ENCODE measurements at places on chromosomes 4 and X.

GRCh38 chrX:66163447-66163846 is 600 bp upstream of the HEPH start:
- DNase-seq: no peak

- DNase-seq: no peak
Observed at GRCh38 chrX:37765507-37765906, 14.4 kb upstream of the CYBB start.

DNA sequence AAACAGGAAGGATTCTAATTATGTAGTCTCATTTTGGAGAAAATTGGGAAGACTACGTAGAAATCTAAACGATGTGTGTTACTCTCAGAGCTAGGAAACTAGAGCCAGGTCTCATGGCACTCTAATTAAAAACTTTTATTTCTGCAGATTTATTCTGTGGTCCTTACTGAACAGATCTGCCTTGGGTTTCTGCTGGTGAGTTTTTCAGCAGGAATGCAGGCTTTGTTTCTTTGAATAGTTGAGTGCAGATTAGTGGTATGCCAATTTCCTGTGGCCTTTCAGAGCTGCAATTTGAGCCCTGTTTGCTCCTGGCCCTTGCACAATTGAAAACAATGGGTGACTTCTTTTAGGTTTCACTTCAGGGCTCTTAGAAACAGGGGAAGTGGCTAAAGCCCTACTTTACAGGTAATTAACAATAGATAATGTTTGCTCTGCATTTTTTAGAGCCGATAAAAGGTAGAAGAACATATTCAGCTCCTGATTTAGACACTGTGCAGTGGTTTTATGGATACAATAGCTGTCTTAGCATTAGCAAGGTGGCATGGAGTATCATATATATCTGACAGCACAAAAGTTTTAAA is 21.8 kb downstream of the SPRY1 start:
- peak; percentile 87 for DNase-seq

- no peak for DNase-seq
Observed at GRCh38 chrX:27463187-27463586, at the start of gene PPP4R3C. Gene PPP4R3C, minus strand, starts transcription at chrX:27463341. Its CDS starts 45 bp downstream, at chrX:27463296.

DNA sequence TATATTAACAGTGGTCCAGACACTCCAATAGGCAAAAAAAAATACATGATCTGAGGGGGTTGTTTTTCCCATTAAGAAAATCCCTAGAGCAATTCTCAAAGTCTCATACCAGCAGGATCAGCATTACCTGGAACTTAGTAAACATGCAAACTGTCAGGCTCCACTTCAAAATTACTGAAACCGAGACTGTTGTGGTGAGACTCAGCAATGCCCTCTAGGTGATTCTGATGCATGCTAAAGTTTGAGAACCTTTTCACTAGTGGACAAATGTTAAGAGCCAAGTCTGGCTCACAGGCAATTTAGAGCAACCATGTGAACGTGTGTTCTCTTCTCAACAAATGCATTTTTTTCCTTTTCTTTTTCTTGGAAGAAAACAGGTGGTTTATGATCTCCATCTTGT is 30.2 kb downstream of the NEK1 start:
- no peak for DNase-seq

DNA sequence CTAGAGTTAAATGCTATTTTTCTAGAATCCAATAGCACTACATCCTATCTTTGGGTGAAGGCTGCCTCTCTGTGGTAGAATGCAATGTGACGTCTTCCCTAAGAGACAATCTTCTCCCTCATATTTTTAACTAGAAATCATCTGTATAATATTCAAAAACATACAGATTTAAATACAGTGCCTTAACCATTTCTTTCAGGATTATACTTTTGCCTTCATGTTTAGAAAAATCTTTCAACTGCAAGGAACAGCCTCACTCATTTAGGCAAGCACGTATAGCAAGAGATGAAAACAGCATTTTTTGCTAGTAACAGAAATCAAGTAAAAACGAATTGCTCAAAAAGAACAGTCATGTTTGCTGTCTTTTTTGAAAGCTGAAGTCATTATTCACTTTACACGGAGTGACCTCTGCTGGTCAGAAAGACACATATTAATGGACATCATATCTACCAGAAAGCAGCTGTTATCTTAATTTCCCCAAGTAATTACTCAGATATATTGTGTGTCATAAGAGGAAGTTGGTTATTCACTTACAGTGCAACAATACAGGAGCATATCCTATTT is 422.3 kb downstream of the STPG2 start:
- no peak for DNase-seq

GRCh38 chr4:6378493-6379445 is 93.6 kb downstream of the PPP2R2C start:
- no peak for DNase-seq

DNA sequence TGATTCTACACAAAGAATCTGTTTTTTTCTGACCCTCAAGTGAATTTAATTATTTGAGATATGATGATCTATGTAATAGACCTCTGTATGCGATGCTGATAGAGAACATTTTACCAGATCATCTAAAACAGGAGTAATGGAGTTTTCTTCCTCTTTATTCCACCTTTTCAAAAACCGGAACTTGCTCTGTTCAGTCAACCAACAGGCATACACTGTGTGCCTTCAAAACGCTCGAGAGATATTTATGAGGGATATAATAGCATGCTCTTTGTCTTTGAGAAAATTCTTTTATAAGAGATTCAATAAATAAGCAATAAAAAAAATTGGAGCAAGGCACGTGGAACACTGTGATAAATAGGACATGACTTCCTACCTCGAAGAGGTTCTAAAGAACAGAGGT is 2.0 kb downstream of the NYX start:
- DNase-seq: no peak

DNA sequence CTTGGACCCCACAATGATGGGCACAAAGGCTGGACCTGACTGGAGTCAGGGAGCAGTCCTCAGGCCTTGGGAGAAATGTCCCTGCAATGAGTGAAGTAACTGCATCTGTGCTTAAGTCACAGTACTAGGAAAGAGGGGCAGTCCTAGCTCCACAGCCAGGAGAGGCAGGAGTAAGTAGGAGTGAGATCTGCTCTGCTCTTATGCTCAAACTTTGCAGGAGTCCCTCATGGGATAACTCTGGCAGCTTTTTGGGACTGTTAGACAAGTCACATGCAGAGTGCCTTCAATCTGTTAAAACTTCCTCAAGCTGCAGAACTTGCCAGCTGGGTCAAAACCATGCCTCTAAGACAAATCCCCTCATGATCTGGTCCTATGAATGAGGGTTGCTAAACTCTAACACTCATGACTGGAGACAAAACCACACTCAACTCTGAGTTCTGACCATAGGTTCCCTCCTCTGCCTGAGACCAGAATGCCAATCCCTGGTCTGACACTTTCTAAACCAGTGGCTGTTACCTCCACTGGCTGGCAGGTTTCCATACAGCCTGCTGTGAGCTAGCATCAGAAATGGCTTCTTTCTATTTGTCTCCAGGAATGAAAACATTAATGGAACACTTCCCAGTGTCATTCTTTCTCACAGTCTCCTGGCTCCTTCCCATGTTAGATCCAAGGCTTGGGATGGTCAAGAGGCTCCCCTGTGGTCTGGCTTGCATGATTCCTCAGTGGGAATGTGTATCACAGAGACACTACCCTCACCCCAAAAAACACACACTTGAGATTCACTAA is 819.3 kb downstream of the PCDH7 start:
- DNase-seq: no peak

GRCh38 chr4:21517126-21517859 is 431.3 kb downstream of the KCNIP4 start:
- DNase-seq: no peak

GRCh38 chr4:152369902-152370295 is 166.0 kb downstream of the FBXW7 start:
- no peak for DNase-seq

DNA sequence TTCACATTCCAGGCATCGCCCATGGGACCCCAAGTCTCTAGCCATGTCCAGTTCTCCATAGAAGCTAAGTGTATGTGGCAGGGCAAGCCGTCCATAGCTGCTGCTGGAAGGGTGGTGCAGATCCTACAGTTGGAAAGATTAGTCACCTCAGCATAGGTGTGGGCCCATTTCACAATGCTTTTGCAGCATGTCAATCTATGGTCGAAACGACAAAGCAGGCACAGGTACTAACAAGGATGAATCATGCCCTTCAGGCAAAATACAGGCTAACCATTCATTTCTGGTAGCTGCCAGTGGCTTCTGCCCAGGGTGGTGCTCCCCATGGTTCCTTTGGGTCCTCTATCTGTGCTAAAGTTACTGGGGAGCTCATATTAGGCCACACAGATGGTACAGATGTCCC is 225.2 kb downstream of the ADGRL3 start:
- DNase-seq: no peak

DNA sequence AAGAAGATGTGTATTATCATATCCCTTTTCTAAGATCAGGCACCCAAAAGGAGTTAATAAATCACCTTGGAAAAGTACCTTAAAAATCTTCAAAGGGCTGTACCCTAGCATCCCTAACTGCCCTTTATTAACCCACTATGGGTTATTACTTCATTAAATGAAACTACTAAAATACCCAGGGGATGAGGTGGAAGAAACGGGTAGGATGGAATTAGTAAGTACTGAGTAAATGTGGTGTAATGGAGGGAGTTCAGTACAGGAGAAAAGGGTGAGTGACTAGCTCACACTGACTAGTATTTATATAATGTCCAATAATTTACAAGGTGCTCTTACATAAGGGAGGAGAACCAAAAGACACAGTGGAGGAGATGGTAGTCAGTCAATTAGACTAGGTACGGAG is 51.0 kb upstream of the RASGEF1B start:
- DNase-seq: no peak

DNA sequence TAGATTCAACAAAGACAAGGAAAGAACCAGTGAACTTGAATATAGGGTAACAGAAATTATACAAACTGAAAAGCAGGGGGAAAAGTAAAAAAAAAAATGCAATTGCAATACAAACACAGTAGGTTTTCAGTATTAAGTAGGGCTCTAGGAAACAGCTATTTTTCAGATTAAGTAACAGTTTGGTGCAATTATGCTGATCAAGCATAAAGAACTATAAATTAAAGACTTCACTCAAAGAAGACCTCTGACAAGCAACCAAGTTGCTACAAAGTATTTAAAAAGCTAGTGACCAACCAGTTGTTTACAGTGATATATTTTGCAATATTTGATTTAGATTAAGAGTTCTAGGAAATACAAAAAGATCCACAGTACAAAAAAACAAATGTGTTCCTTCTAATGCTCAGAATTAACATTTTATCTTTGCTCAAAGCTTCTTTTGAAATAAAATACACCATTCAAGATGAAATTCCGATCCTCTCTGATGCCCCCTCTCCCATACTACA is 230.8 kb upstream of the FTHL17 start:
- DNase-seq: no peak

DNA sequence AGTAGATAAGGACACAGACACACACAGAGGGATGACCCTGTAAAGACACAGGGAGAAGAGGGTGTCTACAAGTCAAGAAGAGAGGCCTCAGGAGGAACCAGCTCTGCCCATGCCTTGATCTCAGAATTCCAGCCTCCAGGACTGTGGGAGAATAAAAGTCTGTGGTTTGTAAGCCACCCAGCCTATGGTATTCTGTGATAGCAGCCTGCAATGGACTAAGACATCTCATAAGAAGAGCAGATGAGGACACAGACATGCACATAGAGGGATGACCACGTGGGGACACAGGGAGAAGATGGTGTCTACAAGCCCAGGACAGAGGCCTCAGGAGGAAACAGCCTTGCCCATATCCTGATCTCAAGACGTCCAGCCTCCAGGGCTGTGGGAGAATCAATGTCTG is 9.4 kb downstream of the XG start:
- no peak for DNase-seq

DNA sequence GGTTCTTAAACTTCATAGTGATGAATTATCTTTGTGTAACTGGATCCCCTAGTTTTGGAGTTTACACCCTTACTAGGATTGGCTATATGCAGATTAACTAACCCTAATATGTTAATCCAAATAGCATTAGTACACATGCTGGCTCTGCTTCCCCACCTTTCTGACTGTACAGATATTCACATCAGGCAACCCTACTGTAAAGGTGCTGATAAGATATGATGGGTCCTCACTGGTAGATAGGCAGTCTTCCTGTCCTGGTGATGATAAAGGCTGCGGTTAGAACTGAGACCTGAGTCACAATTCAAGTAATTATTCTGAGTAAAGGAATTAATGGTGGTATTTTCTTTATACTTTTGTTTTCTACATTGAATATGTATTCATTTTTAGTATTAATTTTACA is 118.6 kb downstream of the COL4A5 start:
- no peak for DNase-seq

- no peak for DNase-seq
Observed at GRCh38 chr4:72112514-72113156, 80.8 kb downstream of the NPFFR2 start.

GRCh38 chrX:84865113-84865512 is 138.6 kb upstream of the APOOL start:
- no peak for DNase-seq

GRCh38 chr4:153348006-153348405 is 3.5 kb downstream of the MND1 start:
- DNase-seq: no peak

- DNase-seq: peak; percentile 62
Observed at GRCh38 chr4:54090804-54091623, 8.9 kb upstream of the GSX2 start.

GRCh38 chr4:304969-305680 is at the start of gene ZNF732:
Gene ZNF732, minus strand, starts transcription at chr4:305474. Its CDS starts 164 bp downstream, at chr4:305310.
- no peak for DNase-seq

GRCh38 chrX:150450519-150451177 is 87.5 kb downstream of the MAMLD1 start:
- no peak for DNase-seq

DNA sequence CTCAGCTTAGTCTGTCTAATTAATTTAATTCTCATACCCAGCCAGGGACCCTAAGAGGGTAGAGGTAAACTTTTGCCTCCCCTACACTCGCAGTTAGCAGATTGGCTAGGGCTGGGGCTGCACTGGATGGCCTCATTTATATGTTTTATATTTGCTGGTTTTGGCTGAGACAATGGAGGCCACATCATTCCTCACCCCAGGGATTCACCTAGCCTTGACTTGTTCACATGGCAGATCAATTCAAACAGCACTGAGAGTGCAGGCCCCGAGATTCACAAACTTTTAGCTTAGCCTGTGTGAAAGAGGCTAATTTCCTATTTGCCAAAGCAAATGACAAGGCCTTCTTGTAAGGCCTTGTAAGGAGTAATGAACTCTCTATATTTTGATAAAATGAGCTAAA is 844.4 kb downstream of the ARAP2 start:
- peak; percentile 46 for DNase-seq

DNA sequence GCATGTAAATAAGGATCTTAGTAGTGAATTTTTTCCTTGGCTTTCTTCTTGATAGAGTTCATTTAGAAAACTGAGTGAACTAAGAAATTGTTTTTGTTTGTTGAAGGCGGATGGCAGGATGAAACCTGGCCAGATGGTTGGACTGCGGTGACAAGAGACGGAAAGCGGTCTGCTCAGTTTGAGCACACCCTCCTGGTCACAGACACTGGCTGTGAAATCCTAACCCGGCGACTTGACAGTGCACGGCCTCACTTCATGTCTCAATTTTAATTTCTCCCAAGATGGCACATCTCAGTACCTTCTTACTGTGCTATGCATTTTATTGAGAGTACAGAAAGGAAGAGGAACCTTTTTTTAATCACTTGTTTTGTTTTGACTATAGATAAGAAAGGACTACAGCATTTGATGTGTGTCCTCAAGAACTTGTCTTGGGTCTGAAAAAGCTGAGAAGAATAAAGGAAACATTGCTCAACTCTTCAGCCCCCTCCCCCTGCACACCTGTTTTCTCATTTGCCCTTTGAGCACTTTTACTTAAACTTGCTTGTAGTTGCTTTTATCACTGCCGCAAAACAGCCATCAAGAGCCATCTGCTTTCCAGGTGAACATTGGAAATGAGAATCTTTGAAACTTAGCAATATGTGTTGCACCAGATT is 27.4 kb downstream of the ADH5 start:
- no peak for DNase-seq

GRCh38 chr4:153788051-153788412 is 851 bp downstream of the SFRP2 start:
- DNase-seq: peak; percentile 66
